ENCODE measurements at places on chromosomes 1 and 21.
A peak's percentile ranks its signal among the peaks of the same experiment; 100 is the strongest.

- no peak for DNase-seq
Measured at GRCh38 chr1:172778456-172779455, 119.9 kb downstream of the FASLG start.

- no peak for DNase-seq
Measured at GRCh38 chr1:30616759-30617158, 106.6 kb downstream of the MATN1 start.

DNA sequence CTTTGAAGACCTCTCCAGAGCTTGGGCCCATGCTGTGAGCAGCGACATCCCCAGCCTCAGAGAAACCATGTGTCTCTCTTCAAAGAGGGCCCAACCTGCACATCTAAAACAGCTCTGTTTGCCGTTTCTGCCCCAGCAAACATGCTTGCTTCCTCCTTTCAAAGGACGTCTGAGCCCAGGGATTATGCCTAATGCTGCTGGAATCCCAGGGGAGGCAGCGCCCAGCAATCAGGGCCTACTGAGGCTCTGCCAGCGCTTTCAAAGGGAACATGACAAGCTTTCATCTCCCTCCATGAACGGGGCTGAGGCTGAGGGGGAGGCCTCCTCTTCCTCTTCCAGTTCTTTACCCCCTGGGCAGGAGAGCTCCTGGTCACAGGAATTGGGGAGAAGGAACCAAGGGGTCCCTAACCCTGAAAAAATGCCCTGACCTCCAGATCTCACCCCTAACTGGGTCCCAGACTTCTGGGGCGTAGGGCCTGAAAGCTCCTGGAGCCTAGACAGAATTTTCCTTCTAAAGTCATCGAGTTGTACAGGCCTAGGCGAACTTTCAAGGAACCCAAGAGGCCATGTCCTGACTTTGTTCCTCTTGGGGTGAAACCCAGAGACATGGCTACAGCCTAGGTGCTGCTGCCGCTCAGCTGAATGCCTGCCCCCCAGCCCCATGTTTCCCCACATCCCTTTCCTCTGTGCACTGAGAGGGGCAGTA lies 13.4 kb upstream of the ASCL5 start:
- DNase-seq, result no peak

DNA sequence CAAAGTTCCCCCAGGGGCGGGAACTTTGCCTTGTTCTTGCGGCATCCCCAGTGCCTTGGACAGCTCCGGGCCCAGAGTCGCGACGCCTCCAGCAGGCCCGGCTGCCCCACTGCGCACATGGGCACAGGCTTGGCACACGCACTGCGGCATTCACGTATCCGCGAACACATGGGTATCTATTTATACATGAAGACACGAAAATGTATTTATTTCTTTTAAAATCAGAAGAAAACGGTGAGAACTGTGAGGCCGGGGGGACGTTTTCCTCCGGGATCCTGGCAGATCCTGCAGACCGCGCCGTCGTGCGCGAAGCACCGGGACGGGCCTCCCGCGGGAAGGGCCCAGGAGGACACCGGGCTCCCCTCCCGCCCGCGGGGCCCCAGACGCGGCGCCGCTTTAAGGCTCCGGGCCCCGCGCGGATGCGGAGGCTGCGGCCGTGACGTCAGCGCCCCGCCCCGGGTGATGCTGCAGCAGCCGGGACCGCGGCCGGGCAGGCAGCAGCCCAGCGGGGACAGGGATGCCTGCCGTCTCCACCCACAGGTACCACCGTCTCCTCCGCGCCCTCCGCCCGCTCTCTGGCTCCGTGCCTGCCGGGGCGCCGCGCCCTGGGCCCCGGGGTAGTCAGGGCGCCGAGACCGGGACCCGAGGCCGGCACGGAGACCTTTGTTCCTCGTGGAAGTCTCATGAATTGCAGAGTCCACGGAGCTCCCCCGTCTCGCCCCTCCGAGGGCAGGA lies at the start of gene SLC45A1:
Gene SLC45A1 (plus strand): TSS at position 468 of the 735 bp plus-strand sequence. CDS start 6,216 bp downstream, outside the sequence.
- DNase-seq, result peak; percentile 68

GRCh38 chr1:205523891-205524793 lies 19.7 kb downstream of the CDK18 start:
- peak; percentile 46 for DNase-seq

DNA sequence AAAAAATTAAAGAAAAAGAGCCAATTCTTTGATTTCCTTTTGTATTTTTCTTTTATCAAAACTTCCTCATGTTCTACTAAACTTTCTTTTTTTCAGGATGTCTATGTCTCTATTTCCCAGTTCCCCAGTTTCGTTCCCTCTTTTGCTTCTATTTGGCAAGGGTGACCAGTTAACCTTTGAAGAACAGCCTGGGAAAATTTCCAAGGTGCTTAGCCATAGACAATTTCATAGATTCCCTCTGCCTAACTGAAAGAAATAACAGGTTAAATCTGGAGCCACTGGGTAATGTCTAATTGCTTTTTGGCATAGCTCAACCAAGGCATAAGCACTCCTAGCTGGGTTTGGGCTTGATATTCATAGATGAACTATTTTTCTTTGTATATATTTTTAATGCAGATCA lies 272.3 kb downstream of the ADGRL2 start:
- DNase-seq, result no peak

- no peak for DNase-seq
Measured at GRCh38 chr1:234616644-234617043, 6.7 kb upstream of the IRF2BP2 start.

- DNase-seq, result no peak
Measured at GRCh38 chr1:179228783-179229213, 679 bp downstream of the ABL2 start.

GRCh38 chr1:29634324-29634723 lies 398.0 kb downstream of the PTPRU start:
- DNase-seq, result no peak

DNA sequence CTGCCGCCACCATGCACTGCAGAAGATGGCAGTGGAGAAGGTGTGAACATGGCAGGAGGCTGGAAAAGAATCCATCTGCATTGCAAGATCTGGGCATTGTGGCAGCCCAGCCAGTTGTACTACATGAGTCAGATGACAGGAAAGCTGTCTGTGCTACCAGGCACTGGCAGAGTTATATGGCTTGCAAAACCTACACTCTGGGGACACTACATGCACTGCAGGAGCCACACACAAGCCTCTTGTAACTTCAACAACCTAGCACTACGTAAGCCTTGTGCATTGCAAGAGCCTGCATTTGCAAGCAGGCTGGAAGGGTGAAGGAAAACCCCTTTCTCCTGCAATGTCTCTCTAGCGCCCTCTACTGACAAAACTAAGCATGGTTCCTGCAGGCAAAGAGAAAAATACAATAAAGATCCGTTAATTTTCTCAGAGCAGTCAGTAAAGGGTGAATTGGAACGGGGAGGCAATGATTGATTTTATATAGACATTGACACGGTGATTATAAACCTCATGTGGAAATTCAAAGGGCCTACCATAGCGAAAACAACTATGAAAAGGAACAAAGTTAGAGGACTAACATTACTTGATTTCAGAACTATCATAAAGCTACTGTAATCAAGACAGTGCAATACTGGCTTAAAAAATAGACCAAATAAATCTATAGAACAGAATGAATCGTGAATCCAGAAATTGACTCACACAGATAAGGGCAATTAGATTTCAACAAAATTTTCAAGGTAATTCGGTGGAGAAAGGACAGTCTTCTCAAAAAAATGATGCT lies 26.2 kb upstream of the DYNLT5 start:
- no peak for DNase-seq

- no peak for DNase-seq
Measured at GRCh38 chr1:20089328-20090077, 19.5 kb downstream of the PLA2G5 start.

- no peak for DNase-seq
Measured at GRCh38 chr1:41184446-41184845, 57.7 kb downstream of the SCMH1 start.

- DNase-seq, result no peak
Measured at GRCh38 chr1:219490566-219490965, 122.3 kb downstream of the ZC3H11B start.

DNA sequence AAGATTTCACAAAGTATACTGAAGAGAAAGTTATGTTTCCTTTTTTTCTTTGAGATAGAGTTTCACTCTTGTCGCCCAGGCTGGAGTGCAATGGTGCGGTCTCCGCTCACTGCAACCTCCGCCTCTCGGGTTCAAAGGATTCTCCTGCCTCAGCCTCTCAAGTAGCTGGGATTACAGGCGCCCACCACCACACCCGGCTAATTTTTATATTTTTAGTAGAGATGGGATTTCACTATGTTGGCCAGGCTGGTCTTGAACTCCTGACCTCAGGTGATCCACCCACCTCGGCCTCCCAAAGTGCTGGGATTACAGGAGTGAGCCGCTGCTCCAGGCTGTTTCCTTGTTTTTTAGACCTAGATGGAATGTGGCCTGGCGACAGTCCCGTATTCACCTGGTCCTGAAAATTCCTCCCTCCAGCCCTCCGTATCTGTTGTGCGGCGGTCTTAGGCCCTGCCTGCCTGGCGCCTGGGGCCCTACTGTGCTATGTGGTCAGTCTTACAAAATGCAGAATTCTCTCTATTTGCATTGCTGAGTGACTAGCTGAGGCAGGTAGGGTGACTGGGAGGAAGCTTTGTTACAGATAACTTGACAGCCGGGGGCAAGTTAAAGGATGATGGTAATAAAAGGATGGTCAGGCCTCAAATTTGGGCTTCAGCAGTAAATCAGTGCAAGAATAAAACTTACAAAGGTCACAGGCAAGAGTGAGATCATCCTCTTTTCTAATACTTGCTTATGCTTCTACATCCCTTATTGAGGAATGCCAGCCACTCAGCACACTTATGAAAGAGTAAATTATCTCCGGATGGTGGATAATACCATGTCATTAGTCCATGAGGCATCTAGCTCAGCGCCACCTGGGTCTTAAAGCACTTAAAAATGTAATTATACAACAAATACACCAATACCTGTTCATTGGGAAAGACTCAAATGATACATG lies 30.3 kb downstream of the PARK7 start:
- DNase-seq, result no peak

- no peak for DNase-seq
Measured at GRCh38 chr1:155466617-155466972, 96.0 kb downstream of the ASH1L start.

DNA sequence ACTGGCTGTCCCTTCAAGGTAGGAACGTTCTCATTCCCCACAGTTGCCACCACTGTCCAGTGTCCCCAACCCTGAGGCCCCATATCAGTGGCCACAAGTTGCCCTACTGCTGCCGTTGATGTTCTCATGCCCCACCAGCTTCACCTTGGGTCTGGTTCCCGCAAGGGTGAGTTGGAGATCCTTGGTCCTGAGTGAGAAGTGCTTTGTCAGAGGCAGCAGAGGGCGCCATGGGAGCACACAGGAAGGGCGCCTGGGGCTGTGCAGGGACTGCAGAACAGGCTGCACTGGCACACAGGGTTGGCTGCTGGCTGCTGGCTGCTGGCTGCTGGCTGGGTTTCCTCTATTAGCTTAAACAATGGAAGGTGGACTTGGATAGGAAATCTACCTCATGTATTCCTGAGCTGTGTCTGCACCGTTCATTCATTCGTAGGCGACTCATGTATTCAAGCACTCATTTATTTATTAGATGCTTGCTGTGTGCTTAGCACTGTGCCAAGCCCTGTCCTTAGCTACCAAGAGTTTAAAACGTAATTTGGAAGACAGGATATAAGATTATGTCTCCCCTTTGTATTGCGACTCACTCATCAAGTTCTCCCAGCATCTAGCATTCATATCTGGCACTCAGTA lies 2.1 kb upstream of the S100A9 start:
- no peak for DNase-seq

- DNase-seq, result no peak
Measured at GRCh38 chr1:86259390-86259789, 102.8 kb upstream of the COL24A1 start.

DNA sequence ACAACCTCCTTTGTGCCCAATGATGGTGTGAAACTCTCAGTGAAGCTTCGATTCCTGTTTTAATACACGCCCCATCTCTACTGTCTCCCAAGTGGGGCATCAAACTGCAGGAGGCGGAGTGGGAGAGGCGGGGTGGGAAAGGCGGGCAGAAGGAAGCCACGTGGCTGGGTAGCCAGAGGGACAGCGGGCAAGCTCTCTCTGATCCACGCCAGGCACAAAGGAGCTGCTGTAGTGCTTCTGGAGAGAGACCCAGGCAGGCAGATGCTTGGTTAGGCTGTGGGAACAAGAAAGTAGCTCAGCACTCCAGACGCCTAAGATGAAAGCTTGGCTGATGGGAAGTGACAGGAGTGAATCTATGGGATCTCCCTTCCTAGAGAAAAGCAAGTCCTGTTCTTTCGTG lies 25.7 kb downstream of the TRIM67 start:
- no peak for DNase-seq

DNA sequence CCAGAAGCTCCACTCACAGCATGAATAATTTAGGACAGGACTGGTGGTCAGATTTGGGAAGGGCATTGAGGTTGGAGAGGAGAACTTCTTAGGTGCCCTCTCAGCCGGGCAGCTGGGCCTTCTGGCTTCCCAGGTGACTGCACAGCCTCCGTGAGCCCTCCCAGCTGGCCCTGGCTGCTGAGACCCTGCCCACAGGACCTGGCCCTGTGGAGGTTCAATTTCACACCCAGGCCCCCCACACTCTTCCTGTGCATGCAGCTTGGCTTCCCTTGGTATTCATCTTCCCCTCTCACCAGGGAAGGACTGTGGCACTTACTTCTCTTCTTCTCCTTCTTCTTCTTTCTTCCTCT lies 50.6 kb downstream of the NDUFS5 start:
- no peak for DNase-seq

DNA sequence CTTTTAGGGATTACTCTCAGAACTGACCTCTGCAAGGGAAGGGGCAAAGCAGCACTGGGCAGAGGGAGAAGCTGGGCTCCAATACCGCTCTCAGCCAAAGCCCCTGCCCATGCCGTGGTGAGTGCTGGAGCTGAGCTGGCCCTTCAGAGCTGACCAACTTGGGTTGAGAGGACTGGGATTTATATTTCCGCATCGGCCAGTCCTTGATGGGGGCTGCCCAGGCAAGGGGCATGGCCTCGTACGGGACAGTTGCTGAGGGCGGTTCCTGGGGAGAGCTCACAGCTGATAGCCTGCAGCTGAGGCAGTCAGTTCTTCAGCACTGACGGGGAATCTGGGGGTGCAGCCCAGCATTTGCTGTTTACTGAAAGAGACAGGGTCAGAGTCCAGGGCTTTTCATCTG lies 8.0 kb downstream of the HUNK start:
- DNase-seq, result no peak

DNA sequence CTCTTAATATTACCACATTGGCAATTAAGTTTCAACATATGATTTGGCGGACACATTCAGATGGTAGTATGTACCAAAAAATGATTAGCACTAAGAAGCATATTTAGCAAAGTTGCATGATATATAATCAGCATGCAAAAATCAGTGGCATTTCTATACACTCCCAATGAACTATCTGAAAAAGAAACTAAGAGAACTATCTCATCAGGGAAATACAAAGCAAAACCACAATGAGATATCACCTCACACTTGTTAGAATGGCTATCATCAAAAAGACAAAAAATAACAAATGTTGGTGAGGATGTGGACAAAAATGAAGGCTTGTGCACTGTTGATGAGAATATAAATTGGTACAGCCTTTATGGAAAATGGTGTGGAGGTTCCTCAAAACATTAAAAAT lies 31.4 kb upstream of the DENND1B start:
- DNase-seq, result no peak
